ENCODE measurements at places on chromosomes 6 and 20. TPM values are rescaled to one million over a fixed set of nuclear protein-coding genes. Genes with fewer than 3 reads are reported as not detected.

The TRMT6 gene
- total RNA-seq = 16.1 TPM

The RING1 gene
- total RNA-seq = 15.1 TPM

The CCN6 gene
- total RNA-seq = 1.1 TPM

The MYO6 gene
- total RNA-seq = 32.1 TPM

The AKAP12 gene
- total RNA-seq = 15.4 TPM

The SAMD10 gene
- 8.1 TPM for total RNA-seq
